ENCODE measurements at places on chromosomes 1 and 21.

GRCh38 chr1:96234299-96234698, 487.3 kb upstream of the PTBP2 start:
- DNase-seq, result no peak

- DNase-seq, result no peak
Measured at GRCh38 chr1:16922466-16922865, 735 bp downstream of the CROCC start.

GRCh38 chr1:11799099-11799498, 6.7 kb downstream of the MTHFR start:
- DNase-seq, result no peak

DNA sequence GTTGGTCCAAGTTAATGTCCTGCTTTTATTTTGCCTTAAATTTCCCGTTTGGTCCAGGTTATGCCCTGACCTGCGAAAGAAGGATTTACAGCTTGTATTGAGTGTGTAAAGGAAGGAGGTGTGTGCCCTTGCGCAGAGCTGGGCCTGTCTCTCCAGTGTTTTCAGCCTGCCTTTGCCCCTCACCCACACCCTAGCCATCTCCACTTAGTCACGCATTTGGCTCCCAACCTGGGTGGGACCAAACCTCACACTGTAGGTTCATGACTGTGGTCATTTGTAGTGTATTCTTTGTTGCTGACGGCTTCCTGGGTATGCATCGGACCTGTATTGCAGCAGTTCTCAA, 572 bp upstream of the SRSF10 start:
- DNase-seq, result no peak

- DNase-seq, result no peak
Measured at GRCh38 chr1:39625462-39626273, 13.8 kb downstream of the HEYL start.

DNA sequence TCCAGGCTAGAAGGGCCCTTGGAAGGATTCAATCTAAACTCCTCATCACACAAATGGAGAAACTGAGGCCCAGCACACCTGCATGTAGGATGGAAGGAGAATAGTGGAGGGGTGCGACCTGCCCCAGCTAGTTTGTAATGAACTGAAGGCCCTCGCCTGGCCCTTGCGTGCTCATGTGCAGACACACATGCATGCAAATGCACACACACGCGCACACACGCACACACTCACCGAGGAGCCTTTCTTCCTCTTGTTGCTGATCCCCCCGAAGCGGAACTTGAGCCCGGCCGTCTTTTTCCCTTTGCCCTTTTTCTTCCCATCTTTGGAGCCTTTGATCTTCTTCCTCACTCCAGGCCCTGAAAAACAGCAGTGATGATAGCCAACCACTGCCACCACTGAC, 27.9 kb downstream of the CHD5 start:
- no peak for DNase-seq

DNA sequence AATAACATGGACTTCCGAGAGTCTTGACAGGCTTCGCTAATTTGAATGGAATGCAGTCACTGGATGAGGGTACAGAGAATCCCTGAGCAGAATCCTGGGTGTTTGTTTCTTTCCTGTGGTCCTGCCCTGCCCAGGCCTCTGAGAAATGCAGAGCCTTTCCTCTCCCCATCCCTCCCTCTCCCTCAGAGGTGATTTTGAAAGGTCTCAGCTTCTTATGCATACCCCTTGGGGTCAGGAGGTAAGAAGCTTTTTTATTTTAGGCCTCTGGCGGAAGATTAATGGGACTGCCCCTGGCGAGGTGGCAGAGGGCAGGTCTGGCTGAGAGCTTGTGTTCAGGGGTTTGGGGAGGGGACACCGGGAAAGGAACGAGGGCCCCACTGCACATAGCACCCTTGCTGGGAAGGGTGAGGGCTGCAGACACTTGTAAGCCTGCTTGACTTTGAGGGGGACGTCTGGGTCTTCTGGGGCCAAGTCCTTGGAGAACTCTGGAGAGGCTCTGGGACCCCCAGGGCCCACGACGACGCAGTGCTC, 116.5 kb upstream of the SLC45A1 start:
- DNase-seq, result no peak

GRCh38 chr1:14794136-14794768, 195.8 kb downstream of the KAZN start:
- no peak for DNase-seq

- no peak for DNase-seq
Measured at GRCh38 chr1:214660900-214661299, 57.9 kb downstream of the CENPF start.

- peak; percentile 17 for DNase-seq
Measured at GRCh38 chr1:34924759-34925555, 4.5 kb downstream of the DLGAP3 start.

DNA sequence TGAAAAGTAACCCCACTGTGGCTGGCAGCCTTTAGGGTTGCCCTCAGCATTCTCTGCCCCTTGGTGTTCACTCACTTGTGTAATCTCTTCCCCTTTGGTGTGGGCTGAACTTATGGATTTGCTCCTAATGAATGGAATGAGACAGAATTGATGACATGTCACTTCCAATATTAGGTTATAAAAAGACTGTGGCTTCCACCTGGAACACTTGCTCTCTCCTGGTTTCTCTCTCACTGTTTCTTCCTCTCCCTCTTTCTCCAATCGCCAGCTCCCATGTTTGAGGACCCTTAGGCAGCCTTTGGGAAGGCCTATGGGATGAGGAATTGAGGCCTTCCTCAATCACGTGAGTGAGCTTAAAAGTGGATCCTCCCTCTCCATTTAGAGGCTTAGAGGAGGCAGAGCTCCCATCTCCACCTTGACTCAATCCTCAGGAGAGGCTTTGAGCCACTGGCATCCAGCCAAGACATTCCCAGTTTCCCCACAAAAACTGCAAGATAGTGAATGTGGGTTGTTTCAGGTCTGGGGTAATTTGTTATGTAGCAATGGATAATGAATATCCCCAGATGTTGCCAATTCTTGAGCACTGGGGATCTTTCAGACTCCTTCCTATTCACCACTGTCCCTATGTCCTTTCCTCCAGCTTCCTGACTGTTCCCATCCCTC, 95.5 kb upstream of the CD34 start:
- DNase-seq, result no peak

GRCh38 chr1:51729824-51730301, 113.0 kb downstream of the OSBPL9 start:
- no peak for DNase-seq

DNA sequence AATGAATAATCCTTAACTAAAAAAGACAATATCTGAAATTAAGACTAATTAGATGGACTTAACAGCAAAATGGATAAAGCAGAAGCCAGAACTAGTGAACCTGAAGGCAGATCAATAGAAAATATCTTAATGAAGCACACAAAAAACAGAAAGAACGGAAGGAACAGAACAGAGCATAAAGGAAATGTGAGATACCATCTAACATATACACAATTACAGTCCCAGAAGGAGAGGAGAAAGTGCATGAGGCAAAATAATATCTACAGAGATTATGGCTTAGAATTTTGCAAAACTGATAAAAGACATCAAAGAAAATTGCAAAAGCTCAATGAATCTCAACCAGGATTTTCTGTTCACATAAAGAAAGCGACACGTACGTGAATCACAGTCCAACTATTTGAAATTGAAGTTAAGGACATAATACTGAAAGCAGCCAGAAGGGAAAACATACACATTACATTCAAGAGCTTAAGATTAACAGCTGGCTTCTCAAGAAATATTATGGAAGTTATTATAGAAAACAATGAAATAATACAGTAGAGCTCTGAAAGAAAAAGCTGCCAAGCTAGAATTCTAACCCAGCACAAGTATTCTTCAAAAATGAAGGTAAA, 182.0 kb downstream of the CDC42BPA start:
- no peak for DNase-seq

GRCh38 chr1:46275030-46275337, 27.4 kb downstream of the RAD54L start:
- no peak for DNase-seq

DNA sequence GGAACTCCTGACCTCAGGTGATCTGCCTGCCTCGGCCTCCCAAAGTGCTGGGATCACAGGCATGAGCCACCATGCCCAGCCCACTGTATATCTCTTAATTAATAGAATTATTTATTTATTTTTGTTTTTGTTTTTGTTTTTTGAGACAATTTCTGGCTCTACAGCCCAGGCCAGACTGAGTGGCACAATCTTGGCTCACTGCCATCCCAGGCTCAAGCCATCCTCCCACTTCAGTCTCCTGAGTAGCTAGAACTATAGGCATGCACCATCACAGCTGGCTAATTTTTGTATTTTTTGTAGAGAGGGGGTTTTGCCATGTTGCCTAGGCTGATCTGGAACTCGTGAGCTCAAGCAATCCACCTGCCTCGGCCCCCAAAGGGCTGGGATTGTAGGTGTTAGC, 15.7 kb upstream of the WDTC1 start:
- no peak for DNase-seq

DNA sequence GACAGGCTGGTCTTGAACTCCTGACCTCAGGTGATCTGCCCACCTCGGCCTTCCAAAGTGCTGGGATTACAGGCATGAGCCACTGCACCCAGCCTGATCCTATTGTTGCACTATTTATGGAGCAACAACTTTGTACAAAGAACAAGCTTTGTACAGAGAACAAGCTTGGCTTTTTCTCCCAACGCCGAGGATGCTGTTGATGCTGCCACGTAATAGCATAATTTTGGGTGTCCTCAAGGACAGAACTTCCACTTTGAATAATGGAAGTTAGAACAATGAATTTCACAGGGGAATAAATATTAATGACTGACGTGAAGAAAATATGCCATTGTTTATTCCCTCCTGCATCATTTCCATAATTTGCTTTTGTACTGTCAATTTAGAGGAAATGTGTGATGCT, 12.8 kb upstream of the RBP7 start:
- DNase-seq, result no peak

DNA sequence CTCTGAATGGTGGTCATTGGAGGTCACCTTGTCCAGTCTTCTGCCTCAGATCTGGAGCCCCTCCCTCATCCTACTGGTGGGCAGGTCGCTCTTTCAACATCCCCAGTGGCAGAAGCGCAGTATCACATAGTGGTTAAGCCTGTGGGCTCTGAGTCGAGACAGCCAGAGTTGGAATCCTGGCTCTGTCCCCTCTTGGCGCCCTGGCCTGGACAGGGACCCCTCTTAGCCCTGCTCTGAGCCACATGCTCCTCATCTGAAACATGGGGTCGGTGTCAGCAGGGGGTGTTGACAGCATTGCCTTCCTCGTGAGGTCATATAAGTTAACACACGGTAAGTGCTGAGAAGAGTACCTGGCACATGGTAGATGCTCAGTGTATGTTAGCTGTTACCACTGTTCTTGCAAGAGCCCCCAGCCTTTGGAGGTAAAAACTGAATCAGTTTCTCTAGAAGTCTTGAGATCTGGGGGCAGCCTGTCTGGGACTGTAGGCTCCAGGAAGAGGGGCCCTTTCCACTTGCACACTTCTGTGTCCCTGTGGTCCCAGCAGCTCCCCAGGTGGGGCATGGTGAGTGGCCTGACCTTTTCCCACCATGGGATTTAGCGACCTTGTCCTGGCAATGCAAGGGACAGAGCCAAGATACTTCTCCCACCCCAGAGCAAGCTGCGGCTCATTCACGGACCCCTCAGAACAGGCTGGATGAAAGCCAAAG, 6.4 kb downstream of the ZC3H12A start:
- no peak for DNase-seq

DNA sequence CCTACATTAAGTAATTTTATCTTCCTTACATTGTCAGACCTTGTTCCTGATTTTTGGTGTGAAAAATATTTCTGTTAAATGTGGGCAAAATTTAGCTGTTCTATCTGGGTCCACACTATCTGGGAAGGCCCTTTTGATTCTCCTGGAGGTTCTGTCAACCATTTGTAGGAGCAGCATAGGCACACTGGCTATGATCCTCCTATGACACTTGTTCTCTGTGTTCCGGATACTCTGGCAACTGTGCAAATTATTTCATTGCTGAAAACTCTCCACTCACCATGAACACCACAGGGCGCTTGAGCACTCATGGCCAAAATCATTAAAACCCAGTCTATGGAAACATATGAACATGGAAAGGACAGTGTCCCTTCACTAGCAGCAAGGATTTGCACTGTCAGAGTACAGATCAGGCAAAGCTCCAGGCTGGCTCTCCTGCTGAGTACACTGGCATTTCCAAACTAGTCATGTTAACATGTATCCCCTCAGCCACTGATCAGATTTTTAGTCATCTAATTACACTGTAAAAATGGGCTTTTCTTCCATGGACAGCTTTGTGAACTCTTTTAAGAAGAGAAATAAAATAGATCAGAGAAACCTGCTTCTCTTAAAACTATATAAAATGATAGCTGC, 43.9 kb upstream of the SGIP1 start:
- no peak for DNase-seq

DNA sequence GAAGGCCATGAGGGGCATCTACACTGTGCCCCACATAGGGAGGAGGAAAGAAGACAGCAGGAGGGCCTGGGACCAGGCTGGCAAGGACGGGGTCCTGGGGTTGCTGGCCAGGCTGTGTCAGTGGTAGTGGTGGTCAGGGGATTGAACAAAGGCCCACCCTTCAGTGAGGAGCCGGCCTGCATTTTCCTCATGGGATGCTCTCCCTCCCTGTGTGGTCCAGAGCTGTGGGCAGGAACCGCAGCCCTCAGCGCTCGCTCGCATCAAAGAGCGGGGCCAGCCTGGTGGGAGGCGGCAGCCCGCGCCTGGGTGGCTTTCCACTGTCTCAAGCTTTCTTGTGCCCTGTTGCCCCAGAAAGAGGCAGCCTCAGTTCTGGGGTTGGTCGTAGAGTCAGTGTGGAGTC, 24.8 kb downstream of the LHX4 start:
- DNase-seq, result no peak

DNA sequence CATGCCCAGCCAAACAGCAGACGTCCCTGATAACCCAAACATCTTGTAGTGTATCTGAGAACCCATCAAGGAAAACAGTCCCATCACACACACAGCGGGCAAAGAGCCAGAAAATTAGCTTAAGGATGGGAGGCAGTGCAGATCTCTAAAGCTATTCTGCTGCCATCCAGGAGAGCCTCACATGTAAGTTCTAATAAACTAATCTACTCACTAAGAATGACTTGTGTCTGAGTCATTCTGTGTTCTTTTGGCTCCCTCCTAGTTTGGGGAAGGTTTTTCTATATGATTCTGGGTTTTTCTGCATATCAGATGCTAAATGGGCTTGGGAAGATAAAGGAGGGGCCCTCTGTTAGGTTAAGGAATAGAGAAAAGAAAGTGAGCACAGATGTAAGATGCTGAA, 162.8 kb downstream of the HUNK start:
- DNase-seq, result no peak

DNA sequence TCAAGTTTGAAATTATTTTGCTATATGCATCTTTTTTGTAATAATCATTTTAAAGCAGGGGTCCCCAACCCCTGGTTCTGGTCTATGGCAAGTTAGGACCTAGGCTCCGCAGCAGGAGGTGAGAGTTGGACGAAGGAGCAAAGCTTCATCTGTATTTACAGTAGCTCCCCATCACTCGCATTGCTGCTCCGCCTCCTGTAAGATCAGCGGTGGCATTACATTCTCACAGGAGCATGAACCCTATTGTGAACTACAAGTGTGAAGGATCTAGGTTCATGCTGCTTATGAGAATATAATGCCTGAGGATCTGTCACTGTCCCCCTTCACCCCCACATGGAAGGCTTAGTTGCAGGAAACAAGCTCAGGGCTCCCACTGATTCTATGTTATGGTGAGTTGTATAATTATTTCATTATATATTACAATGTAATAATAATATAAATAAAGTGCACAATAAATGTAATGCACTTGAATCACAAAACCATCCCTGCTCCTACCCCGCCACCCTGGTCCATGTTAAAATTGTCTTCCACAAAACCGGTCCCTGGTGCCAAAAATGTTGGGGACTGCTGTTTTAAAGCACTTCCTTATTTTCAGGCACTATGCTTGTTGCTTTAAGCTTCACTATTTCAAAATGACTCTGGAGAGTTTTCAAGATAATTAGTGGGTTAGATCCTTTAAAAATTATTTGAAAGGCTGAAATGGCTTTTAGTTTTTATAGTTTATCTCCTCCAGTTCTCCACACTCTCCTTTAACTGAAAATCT, 74.8 kb downstream of the PLA2G4A start:
- DNase-seq, result no peak

Measured in GOT3 (cell line).